ENCODE measurements at places on chromosomes 11 and 22.

GRCh38 chr22:42078469-42079318 is 806 bp upstream of the SMDT1 start:
- peak; percentile 41 for DNase-seq

- no peak for DNase-seq
These were observed 53.3 kb downstream of the BLID start for GRCh38 chr11:122062763-122063162.

DNA sequence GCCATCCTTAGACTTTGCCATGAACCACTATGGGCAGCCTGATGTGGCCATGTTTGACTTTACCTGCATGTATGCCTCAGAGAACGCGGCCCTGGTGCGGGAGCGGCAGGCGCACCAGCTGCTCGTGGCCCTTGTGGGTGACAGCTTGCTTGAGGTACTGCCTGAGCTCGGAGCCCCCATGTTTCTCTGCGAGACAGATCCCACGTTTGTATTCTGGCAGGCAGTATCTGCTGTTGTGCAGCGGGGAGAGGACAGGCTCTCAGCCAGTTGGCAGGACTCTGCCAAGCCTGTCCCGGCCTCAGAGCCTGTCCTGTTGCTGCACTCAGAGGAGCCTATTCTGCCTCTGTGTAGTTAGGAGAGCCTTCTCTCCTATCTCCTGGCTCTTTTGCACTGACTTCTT is 109.9 kb downstream of the MICAL2 start:
- no peak for DNase-seq

DNA sequence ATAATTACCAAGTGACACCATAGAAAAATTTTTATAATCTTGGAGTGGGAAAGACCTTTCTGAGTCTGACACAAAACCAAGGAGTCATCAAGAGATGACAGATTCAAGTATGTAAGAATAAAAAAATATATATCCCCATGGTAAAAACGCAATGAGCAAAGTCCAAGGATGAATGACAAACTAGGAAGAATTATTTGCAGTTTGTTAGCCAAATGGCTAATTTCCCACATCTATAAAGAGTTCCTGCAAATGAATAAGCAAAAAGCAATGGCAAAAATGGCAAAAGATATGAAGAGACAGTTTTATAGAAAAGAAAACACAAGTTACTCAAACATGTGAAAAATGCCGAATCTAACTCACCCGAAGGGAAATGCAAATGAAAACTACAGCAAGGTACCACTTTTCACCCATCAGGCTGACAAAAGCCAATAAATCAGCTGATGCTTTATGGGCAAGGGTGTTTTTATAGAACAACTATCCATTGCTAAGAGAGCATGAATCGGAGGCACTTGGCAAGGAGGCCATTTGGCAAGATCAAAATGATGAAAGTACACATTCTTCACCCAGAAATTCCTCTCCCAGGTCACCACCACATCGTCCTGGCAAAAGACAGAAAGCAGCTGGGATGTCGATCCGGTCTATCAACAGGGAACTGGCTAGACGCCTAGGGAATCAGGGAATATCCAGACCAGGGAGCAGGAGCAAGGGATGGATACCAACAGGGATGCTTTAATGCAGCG is 21.1 kb upstream of the KLHL35 start:
- DNase-seq, result no peak

- no peak for DNase-seq
These were observed 145.5 kb downstream of the CCDC34 start for GRCh38 chr11:27217496-27217895.

- no peak for DNase-seq
These were observed 202.2 kb upstream of the SORL1-AS1 start for GRCh38 chr11:121654843-121655536.

GRCh38 chr11:15871904-15872626 is 484.3 kb downstream of the SOX6 start:
- no peak for DNase-seq

GRCh38 chr11:120306519-120307242 is 18.4 kb upstream of the TLCD5 start:
- no peak for DNase-seq

GRCh38 chr11:124043420-124043819 is 2.3 kb upstream of the OR10G7 start:
- DNase-seq, result no peak

- no peak for DNase-seq
These were observed 16.7 kb downstream of the SHANK2 start for GRCh38 chr11:71235719-71236118.

GRCh38 chr11:121741351-121741760 is 288.6 kb upstream of the SORL1-AS1 start:
- no peak for DNase-seq

DNA sequence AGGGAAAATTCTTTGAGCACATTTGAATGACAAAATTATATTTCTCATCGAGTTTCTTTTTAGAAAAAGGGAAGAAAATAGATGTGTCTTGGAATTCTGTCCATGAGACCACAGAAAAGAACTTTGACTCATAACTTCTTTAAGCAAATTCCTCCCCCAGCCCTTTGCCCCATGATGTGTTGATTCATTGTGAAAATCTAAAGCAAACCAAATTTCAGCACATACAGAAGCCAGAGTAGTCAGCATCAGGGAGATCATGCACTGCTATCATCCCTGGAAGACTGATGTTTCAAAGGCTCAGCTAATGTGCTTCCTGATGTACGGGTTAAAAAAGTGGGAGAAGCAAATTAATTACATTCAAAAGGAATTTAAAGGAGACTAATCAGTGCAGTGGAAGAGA is 159.7 kb downstream of the FAT3 start:
- DNase-seq, result no peak

DNA sequence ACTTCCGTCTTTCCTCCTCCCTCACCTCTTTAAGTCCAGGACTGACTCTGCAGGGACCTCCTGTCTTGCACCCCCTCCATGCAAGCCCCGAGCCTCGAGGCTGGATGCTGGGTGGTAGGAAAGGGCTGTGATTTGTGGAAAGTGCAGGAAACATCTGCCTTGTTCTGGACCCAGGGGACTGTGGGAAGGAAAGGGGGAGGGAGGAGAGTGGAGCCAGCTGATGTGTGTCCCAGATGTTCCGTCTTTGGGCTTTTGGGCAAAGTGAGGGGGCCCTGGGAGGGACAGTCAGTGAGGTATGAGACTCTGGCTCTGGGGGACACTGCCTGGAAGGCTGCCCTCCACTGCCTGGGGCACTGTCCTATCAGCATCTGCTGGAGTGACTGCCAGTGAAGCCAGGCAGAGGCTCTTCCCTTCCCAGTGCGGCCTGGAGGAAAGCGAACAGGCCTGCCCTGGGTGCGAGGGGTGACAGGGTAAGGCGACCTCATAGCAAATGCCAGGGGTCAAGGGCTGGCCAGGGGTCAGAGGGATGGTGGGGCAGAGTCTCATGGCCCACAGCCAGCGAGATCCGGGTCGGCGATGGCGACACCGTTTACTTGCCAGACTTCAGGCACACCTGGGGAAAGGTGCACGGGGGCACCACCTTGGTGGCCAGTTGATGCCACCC is 1.7 kb downstream of the MRGPRD start:
- no peak for DNase-seq

DNA sequence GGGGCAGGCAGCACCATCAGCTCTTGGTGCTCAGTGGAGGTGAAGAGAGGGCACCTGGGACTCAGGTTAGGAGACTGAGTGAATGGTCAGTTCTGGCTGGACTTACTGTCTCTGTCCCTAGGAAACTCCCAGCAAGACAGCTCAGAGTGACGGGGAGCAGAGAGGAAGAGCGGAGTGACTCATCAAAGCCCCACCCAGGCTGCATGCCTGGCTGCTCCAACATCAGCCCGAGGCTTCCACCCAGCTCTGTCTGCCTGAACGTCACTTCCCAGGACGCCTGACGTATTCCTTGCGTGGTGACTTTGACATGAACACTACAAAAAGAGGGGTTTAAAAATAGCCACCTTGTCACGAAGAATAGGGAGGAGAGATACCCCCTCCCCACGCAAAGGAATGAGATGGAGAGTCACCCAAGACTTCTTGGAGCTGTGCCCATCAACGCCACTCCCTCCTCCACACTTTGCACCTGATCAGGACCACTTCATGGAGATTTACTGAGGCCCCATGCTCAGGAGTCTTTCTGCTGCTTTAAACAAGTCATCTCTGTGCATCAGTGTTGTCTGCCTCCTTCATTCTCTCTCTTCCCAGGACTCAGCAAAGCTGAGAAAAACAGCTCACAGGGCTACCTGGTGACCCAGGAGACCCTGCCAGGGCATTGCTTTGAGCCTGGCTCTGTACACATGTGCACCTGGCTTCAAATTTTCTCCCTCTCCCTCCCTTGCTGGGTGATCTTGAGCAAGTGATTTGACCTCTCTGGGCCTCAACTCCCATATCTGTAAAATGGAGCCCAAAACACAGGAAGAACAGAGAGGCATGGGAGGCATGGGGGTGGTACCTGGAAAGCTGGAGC is 83.1 kb downstream of the MN1 start:
- no peak for DNase-seq

- no peak for DNase-seq
These were observed 469.8 kb downstream of the BRD1 start for GRCh38 chr22:49357661-49358440.

DNA sequence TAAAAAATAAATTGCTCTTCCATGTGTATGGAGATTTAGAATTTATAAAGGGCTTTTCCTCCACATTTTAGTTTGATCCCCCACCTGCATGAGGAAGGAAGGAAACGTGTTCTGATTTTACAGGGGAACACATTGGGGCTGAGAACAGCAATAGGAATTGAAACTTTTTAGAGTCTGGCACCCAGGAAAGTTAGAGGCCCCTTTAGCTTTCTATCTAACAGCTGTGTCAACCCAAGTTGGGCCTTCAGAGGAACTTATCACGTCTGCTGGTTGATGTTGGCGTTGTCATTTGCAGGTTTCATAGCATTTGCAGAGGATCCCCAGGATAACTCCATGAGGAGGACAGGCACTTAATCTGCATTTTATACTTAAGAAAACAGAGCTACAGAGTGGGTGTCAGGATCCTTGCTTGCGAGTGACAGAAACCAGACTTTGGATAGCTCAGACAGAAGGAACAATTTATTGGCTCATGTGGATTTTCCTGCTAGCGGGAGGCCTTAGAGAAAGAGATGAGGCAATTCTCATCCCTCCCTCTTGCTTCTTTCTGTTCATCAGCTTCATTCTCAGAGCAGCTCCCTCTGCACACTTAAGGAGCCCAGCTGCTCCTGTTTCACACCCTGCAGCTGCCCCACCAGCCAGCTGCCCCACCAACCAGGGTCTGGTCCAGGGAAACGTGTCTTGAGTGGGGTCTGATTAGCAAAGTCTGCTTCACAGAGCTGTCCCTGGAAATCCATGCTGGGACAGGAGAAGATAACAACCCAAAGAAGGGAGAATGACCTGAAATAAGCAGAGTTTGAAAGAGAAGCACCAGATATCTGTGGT is 92.5 kb upstream of the OR4B1 start:
- DNase-seq, result no peak

GRCh38 chr11:122721201-122721963 is 65.9 kb downstream of the UBASH3B start:
- DNase-seq, result no peak

GRCh38 chr11:59336176-59336575 is 22.5 kb upstream of the OR5AN1 start:
- no peak for DNase-seq

DNA sequence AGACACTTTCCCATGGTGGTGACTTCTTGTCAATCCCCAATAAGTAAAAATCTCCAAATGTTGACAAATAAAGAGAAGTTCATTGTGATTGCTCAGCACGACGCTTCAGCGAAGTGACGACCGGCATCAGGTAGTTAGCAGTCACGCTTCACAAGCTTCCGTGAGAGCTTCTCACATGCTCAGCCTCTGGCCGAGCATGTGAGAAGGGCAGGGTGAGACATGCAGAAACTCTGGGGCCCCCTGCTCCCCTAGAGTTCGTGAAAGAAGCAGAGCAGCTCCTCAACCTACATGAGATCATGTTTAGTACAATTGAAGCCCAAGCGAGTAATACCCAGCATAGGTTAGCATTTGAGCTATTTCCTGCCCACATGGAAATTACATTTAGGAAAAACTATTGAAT is 4.4 kb upstream of the C11orf16 start:
- DNase-seq, result no peak

DNA sequence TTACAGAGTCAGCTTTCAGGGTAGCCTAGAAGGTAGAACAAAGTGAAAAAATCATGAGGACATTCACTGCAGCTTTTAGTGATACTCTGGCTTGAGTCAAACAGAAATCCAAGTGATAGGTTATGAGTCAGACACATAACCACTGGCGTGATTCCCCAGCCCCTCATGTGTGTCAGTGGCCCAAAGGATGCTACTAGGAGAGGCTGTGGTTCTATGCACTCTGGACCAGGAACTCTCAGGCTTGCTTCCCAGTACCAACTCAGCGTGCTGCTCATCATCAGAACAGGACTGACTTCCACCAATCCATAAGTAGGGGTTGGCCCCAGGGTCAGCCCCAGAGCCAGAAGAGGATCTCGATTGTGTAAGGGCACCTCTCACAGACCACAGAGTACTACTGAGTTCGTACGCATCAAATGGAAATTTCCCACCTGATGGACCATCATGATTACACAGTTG is 116.8 kb downstream of the MED15 start:
- no peak for DNase-seq

DNA sequence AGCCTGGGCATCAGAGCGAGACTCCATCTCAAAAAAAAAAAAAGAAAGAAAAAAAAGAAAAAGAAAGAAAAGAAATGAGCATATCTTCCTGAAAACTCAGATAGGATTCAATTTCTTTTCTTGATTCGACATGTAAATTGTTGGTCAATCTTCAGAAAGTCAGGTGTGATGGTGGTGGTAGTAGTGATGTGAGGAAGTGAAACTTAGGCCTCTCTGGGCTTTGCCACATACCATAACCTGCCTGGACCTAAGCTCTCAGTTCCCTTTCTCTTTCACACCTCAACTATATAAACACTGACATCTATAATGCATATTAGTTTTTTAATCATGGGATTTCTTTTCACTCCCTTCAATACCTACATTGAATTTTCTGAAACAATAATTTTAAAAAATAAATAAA is 98.0 kb upstream of the TBCEL start:
- no peak for DNase-seq

- no peak for DNase-seq
These were observed 109.0 kb upstream of the B3GAT1 start for GRCh38 chr11:134521001-134521400.

DNA sequence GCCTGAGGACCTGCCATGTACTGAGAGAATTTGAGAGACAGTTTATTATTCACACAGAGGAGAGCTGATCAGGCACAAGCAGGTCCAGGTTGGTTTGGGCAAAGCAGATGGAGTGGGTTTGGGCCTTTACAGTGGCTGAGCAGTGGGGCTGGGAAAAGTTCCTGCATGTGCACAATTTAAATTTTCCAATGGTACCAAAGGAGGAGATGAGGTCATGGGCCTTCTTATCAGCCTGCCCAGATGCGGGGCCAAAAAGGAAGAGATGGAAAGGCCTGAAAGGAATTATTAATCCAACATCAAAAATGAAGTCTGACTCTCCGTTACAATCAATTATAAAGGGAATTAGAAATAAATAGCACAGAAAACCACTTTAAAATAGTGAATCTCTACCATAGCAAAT is 367.6 kb downstream of the TMEM135 start:
- DNase-seq, result no peak

DNA sequence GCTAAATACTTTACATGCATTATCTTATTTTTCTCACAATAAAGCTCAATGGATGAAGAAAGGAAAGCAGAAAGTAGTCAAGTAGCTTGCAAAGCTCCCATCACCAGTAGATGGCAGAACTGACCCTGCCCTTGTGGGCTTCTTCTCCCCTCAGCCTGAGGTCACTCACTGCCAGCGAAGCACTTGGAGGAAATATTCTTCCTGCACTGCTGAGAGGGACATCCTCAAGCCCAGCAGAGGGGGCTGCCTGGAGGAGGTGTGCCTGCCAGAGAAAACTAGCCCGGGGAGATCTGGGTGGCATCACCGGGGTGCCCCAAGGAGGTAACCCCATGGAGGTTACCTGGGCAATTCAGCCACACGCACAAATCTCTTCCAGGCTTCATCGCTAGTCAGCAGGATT is 6.6 kb downstream of the APOL4 start:
- peak; percentile 34 for DNase-seq
